ENCODE measurements at places on chromosomes 13 and 19. TPM values are rescaled to one million over a fixed set of nuclear protein-coding genes. Genes with fewer than 3 reads are reported as not detected.

GRCh38 chr19:56566904-56567273, 379 bp upstream of the ZNF470 start:
- DNase-seq = peak; percentile 15

GRCh38 chr19:43741075-43741825, 13.5 kb downstream of the SMG9 start:
- DNase-seq = no peak

DNA sequence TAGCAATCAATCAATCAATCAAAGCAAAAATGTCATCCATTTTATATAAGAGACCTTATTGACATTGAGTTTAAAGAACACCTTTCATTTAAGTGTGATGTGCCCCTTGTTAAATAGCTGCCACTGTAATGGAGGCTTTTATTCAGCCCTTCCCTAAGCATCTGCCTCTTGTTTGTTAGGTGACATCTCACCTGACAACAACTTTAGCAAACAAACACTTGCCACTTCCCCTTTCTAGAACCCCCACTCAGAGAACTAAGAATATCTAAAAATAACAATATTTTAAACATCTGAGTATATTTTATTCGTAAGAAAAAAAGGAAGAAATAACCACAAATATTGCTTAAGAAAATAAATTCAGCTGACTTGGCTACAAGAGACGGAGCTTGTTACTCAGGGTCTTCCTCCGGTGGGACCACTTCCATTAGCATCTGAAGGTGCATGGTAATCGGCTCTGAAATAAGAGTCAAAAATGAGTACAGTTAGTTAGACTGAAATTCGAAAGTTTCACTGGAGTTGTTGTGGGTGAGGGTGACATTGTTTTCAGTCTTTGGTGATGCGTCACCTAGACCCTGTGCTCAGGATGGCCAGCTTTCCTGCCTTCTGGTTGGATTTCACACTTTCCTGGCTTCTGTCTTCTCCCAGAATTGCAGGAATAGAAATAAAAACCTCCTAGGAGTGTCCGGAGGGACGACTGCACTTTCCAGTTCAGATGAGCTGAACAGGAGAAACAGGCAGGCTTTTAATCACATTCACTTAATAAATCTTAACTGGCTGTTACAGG, 39.1 kb downstream of the SLC7A9 start:
- DNase-seq = no peak

DNA sequence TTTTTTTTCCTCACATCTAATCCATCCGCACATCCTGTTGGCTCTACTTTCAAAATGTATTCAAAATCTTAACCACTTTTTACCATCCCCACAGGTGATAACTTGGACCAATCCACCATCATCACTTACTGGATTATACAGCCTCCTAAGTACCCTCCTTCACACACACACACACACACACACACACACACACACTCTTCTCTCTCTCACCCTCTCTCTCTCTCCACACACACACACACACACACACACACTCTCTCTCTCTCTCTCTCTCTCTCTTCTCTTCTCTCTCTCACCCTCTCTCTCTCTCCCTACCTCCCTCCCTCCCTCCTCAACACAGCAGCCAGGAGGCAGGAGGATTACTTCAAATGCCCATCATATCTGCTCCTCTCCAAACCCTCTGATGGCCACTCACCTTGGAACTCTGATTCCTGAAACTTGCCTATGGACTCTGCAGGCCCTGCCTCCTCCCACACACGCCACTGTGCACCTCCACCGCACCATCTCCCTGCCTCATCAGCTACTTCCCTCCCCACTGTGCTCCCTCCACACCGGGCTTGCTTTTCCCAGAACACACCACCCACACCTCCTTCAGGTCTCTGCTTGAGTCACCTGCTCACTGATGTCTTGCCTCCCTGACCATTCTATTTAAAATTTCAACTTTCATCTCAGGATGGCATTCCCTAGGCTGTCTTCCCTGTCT, 39.7 kb downstream of the RCBTB2 start:
- no peak for DNase-seq

GRCh38 chr13:69796256-69796655, 311.4 kb upstream of the ATXN8OS start:
- no peak for DNase-seq

DNA sequence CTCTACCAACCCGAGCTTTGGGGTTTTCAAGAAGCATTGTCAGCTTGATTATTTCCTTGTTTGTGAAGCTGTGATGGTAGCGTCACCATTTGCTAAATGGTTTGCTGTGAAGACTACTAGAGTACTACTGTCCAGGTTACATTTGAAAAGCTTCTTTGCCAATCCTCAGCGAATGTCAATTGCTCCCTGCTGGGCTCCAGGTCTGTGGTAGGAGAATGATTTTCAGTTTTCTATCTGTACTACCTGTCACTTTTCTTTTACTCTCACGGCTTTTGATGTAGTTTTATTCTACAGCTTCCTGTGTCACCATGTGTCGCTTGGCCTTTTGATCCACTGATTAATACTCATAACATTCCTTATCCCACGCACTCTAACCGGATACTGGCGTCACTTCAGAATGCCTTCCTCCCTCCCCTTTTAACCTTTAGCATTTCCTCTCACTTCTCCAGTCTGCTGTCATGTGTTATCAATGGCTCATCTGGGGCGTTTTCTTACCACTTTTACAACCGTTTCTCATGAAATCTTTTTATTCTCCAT, 7.5 kb upstream of the GPR183 start:
- DNase-seq = peak; percentile 54

GRCh38 chr13:53941588-53942190, 913.1 kb downstream of the OLFM4 start:
- no peak for DNase-seq

DNA sequence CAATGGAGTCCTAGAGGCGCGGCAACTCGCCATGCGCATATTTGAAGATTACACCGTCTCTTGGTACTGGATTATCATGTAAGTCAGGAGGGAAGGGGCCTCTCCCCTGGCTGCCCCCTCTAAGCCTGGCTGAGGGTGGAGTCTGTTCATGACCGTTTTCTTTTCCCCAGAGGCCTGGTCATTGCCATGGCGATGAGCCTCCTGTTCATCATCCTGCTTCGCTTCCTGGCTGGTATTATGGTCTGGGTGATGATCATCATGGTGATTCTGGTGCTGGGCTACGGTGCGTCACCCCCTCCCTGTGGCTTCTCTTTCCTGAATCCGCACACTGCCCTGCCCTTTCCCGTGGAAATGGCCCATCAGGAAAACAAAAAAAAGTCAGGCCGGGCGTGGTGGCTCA, 6.5 kb downstream of the SLC44A2 start:
- no peak for DNase-seq

DNA sequence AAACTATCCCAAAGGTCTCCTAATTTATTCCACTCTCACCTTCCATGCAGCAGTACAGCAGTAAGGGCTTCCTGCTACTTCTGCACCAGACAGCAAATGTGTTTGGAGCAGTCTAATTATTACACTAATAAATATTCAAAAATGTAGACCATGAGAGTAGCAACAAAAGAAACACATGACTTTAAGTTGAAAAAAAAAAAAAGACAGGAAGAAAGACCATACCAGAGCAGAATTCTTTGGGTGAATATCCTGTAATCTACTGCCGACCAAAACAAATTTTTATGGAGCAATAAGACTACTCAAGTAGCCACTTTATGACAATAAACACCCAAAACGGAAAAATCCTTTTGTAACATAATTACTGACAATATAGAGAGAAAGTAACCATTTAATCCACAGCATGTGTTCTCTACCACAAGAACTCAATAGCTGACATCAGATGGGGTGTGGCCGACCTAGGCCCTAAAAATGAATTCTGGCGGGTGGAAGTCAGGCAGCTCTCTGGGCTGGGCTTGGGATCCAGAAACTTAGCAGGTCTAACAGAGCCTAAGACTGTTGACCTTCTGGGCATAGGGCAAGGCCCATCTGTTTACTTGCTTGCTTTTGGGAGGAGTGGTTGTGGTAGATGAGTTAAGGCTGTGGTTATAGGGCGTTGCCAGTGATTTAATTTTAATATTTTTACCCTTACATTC, 4.6 kb downstream of the KLF12 start:
- no peak for DNase-seq

- peak; percentile 12 for DNase-seq
Observed at GRCh38 chr13:27997904-27998522, 9.5 kb upstream of the URAD start.

DNA sequence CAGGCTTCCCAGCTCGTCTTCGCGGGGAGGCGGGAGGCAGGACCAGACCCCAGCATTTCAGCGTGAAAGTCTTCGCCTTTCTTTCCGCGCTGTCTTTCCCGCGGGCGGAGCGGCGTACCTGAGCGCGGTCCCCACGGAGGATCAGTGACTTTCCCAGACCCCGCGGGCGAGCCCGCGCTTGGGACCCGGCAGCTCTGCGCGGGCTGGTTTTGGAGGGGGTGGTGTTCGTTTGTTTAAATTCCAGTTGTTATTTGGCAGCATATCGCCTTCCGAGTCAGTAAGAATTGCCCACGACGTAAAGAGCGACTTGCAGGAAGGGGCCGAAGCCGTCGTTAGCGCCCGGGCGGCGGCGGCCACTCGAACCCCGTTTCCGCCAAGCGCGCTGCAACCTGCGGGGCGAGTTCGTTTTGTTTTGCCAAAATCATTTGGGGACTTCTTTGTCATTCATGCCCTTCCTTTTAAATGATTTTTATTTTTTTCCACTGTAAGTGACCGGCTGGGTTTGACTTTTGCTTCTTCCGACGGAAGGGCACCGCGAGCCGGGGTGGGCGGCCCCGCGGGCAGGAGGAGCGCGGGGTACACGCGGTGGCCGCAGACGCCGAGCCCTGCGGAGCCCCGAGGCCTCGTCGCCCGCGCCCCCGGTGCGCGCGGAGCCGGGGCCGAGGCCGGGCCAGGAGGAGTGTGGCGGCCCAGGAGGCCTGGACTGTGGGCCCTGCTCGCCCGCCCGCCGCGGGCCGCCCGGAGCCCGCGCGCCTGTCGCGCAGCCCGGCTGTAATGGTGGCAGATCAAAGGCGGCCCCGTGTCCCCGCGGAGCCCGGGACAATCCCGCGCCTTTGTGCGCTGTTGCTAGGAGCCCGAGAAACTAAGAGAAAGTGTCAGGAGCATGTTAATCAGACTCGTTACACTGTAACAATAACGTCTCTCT, 75.9 kb downstream of the ZIC5 start:
- DNase-seq = no peak

DNA sequence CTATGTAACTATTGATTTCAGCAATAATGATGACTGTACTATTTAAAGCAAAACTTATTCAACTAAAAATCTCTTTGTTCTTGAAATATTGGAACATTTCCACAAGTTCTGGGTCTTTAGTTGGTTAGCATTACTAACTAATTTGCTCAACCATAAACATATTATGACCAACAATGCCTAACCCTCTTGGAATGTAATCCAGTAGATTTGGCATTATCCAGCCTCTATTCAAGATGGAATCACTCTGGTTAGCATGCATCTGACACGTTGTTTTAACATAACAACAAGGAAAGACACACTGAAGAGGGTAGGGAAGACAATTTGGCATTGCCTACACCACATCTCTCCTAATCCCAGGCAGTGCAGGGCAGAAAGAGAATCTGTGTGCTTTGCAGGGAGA, 941.3 kb upstream of the PCDH20 start:
- DNase-seq = no peak

Gene AZU1
- total RNA-seq = not detected

Gene ZNF99
- not detected for total RNA-seq

Gene ZNF615
- total RNA-seq = 6.4 TPM

Gene NCAN
- 0.20 TPM for total RNA-seq

Gene BSPH1
- not detected for total RNA-seq

Gene UGGT2
- total RNA-seq = not detected

Measured in activated T-helper 1 cell treated with anti-CD3 and anti-CD28 coated beads, Interleukin-12 subunit alpha, Interleukin-12 subunit beta, Interleukin-2, Interleukin-4 antibody, amounts not matched to agents 30 ng/mL and 10 ng/mL and 1 ng/mL, durations not matched to agents 14 hours and 24 hours and 36 hours (primary cell).